ENCODE measurements at places on chromosomes 6 and 20.

DNA sequence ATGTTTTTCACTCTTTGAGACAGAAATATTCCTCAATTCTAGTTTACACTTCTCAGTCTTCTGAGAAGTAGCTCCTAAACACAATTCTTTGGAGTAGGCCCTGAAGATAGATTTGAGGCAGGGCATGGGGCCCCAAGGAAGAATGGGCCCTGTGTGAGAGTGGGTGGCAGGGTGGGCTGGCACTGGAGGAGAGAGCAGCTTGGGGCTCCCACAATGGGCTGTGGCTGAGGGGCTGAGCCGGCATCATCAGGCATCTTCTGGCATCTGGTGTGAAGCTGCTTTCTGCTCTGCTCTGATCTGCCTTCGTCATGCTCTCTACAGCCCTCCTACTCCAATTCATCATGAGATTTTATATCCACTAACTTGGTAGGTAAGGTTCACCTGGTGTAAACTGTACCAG, 88.2 kb downstream of the CDH26 start:
- DNase-seq = no peak

GRCh38 chr6:4010048-4010447, 68.9 kb downstream of the FAM217A start:
- DNase-seq = no peak

- no peak for DNase-seq
Measured at GRCh38 chr6:67231092-67231491, 1404.0 kb upstream of the ADGRB3 start.

DNA sequence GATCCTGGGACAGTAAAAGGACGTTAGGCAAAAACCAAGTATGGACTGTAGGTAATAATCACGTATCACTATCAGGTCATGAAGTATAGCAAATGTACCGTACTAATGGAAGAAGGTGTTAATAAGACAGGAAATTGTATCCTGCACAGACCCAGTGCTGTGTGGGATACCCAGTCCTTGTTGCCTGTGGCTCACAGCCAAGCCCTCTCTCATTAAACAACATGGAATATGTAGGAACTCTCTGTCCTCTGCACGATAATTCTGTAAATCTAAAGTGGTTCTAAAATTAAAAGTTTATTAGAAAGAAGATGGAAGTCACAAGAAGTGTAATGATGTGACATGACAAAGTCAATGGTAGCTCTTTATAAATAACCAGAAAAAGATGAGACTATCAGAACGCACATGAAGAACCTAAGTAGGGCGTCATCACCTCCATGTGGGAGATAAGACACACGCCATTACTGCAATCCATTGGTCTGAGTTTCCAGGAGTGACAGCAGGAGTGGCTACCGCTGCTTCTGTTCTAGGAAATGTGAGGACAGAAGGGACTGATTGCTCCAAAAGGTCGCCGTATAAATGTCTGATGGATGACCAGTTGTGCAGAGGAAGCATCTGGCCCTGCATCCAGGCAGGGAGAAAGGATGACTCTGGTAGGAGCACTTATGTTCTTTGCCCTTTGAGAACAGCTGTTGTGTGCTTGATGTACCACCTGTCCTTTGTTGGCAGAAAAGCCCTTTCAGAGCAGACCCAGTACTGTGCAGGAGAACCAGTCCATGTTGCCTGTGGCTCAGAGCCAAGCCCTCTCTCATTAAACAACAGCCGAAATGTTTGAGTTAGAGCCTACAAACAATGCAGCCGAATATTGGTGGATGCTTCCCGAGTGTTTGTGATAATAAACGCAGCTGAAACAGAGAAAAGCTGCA, 125.6 kb downstream of the FIG4 start:
- DNase-seq = no peak

DNA sequence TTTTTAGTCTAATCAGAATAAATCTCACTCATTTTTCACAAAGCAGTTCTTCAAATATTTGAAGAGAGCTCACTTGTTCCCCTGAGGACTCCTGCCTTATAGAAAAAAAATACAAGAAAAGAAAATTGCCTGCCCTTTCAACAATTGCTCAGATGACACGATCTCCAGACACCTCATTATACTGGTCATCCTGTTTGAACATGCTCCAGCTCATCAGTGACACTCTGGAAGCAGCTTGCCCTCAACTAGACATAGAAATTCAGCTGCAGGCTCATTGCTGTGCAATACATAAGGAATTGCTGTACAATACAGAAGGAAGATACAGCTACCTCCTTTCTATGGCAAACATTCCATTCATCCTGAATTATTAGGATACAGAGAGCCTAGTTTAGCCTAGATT, 73.1 kb downstream of the OPN5 start:
- no peak for DNase-seq

DNA sequence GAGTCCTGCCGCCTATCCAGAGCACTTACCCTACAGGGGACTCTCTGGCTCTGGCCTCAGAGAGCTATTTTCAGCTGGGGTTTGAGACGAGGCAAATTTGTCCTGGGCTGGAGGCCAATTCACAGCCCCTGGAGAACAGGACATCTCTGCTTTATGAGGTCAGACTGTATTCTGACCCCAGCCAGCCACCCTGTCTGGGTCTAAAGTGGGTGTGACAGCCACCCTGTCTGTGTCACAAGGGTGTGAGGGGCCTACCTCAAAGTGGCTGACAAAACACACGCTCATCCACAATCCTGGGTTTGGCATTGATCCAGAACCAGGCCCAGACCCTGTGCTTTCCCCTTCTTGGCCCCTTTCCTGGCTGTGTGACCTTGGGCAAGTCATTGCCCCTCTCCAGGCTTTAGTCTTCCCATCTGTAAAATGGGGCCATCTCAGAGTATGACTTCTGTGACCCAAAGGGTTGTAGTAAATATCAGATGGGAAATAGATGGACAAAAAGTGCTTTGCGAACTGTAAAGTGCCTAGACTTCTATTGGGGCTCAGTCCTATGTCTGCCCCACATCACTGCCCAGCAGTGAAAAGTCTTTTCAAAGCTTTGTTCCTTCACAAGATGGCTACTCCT, 44.1 kb upstream of the TGM2 start:
- no peak for DNase-seq

DNA sequence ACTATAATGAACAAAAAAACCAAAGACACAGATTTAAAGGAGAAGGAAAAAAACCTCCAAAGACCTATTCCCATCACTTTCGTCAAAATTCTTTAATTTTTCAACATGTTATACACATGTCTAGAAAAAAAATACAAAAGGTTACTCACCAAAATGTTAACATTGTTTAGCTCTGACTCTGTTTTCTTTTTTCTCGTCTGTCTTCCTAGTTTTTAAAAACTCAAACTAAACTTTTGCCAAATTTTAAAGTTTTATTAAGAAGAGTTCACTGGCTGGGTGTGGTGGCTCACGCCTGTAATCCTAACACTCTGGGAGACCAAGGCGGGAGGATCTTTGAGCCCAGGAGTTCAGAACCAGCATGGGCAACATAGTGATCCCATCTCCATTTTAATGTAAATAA, 10.8 kb downstream of the MCUR1 start:
- no peak for DNase-seq

DNA sequence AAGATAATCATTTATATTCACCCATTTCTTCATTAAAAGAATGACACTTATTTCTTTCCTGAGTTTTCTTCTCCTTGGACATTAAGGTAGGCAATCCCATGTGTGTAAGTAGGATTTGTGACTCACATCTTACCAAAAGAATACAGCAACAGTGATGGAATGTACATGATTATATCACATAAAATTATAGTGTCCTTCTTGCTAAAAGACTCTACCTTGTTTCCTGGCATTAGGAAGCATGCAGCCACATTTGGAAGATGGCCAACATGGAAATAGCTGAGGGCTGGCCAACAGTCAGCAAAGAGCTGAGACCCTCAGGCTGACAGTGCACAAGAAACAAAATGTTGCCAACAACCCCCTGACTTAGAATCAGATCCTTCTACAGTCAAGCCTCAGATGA, 327.9 kb upstream of the MARCKS start:
- DNase-seq = peak; percentile 17

GRCh38 chr20:62368392-62368975, 1.4 kb upstream of the LAMA5 start:
- no peak for DNase-seq

GRCh38 chr6:33960345-33961313, 156.8 kb upstream of the MLN start:
- no peak for DNase-seq

DNA sequence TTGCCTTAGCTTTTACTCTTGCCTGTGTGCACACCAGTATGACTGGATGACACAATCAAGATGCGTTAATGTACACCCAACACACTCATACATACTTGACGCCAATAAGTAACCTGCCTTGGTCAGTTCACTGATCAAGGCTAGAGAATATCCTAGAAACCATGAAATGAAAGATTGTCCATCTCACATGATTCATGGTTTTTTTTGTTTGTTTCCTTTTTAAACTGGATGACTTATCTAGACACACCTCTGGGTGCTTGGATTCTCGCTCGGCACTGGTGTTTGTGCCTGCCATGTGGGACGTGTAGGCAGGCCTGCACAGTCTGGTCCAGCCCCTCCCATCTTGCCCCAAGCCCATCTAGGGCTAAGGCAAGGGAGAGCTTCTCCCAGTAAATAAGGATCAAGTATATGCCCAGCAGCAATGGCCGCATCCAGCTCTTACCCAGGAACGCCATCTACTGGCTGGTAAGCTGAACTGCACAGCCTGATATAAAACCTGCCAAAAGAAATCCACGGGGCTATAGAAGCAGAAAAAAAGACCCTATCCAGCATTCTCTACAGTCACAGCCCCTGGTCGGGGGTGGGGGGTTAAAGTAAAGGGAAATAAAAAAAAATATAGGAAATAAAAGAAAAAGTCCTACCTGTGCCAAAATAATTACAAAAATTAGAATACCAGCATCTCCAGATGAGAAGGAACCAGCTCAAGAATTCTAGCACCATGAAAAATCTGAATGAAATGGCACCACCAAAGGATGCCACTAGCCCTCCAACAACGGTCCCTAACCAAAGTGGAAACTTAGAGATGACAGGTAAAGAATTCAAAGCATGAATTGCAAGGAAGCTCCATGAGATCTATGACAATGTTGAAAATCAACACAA, 73.3 kb downstream of the OTOR start:
- no peak for DNase-seq

DNA sequence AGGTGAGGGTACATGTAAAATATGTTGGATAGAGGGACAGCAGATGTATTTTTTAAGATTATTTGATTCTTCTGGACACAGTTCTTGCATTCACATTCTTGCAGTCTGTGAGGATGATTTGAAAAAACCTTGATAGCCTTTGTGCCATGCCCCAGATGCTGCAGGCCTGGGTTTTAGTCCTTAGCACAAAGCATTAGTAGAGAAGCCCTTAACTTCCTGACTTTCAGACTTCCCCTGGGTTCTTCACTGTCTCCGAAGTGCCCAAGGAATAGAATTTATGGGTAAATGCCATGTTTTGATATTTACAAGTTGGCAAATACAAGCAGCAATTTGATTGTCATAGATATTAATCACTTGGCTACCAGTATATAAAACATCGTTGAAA, 67.6 kb upstream of the SUPT3H start:
- DNase-seq = no peak

GRCh38 chr20:6718662-6719368, 48.7 kb upstream of the BMP2 start:
- DNase-seq = no peak

DNA sequence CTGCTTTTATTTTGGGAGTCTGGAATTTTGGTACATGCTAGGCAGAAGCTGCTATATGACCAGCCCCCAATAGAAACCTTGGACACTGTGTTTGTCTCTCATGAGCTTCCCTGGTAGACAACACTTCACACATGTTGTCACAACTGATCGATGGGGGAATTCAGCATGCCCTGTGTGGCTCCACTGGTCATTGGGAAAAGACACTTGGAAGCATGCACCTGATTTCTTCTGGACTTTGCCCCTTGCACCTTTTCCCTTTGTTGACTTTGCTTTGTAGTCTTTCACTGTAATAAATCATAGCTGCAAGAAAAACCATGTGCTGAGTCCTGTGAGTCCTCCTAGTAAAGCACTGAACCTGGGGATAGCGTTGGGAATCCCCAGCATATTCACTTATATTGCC, 7.9 kb upstream of the WFDC10A start:
- no peak for DNase-seq

- DNase-seq = no peak
Measured at GRCh38 chr6:134318974-134319281, 1.0 kb upstream of the SGK1 start.

DNA sequence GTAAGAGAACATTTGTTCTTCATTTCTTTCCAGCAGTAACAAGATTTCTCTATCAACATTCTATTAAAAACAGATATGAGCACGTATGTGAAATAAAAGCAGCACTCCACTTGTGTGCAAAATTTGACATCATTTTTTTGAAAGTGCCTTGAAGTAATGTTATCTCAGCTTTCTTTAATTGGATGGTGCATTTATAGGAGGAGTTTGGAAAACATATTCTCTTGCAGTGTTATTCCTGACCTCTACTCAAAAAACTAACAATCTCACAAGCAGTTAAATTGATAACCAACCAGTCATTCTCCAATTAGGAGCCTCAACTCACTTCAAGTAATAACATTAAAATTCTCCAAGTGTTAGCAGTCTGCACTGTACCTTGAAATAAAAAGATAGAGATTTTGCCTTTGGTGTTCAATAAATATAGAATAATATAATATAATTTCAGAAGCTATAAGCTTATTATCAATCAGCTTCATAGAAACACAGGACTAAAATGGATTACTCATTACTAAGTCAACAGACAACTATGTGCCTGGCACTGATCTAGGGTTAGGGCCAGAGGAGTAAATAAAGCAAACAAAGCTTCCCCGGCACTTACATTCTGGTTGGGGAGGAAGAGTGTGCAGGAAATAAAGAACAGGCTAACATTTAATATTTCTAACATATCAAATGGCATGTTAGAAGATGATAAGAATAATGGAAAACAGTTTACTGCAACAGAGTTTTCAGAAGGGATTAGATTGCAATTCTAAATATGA, 149.0 kb upstream of the SGK1 start:
- no peak for DNase-seq

DNA sequence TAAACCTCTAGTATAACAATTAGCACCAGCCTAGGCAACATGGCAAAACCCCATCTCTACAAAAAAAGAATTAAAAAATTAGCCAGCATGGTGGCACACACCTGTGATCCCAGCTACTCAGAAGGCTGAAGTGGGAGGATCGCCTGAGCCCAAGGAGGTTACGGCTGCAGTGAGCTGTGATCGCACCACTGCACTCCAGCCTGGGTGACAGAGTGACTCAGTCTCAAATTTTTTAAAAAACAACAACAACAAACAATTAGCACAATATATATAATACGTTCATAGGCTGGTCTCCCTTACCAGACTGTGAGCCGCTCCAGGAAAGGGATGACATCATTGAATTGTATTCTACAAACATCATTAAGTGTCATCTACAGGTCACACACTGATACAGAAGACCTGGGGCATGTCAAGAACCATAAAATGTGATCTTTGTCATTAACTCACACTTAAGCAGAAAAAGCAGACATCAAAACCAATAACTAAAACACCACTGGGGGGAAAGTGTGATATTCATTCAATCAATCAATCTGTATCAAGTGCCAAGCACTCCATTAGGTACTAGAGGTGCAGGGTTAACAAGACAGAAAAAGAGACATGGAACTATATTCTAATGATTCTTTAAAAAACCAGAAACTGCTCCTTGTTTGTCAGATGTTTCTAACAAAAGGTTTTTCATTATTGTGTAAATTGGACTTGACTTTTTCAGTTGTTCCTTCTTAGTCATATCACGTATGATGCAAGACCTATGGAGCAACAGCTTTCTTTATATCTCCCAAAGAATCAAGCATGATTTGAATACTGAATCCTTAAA, 17.8 kb downstream of the MAP3K5 start:
- DNase-seq = no peak

Measured in non-pigmented ciliary epithelial cell (primary cell).